ENCODE measurements at places on chromosomes 16 and 17.

- DNase-seq, result no peak
Observed at GRCh38 chr17:81040791-81041337, 5.9 kb downstream of the BAIAP2 start.

- DNase-seq, result no peak
Observed at GRCh38 chr16:67760206-67760955, 41.3 kb upstream of the GFOD2 start.

GRCh38 chr17:45936610-45937009 lies 42.3 kb downstream of the MAPT start:
- DNase-seq, result no peak

- no peak for DNase-seq
Observed at GRCh38 chr17:38544839-38545209, 60.9 kb downstream of the SRCIN1 start.

DNA sequence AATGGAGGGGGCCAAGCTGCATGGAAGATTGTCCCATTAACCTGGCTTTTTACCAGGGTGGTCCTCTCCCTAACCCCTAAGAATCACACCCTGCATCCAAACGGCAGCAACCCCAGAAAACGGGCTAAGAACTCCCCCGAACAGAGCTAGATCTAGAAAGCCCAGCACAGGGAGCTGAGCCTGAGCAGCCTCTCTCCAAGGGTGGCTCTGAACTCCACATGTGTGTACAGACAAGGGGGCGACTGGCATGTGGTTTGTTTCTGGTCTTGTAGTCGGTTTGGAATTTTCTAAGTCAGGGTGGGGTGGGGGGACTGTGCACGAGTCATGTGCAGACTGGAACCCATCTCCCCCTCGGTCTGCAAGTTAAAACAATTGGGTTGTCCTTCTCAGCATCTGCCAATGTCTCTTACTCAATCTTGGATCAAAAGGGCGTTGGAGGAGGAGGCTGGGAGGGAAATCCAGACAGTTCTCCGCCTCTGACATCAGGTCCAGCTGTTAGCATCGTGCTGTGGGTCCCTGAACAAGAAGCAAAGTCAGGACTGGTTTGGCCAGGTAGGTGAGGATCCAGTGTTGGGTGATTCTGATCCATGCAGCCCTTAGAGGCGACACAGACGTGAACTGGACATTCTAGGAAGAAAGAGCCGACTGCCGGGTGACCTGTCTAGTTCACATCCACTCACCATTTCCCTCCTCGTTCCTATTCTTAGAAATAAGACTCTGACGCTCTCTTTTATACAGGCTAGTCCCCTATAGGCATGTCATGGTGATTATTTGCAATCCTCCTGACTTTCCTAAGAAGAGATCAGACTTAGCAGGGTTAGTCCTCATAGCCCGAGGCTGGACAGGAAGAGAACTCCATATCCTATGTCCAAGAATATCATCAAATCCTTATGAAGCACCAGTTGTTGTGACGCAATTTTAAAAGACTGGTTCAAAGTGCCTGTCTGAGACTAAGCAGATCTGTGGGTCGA lies 381.8 kb downstream of the SOX9 start:
- DNase-seq, result no peak

GRCh38 chr17:79989106-79989835 lies 46.4 kb downstream of the TBC1D16 start:
- DNase-seq, result no peak

DNA sequence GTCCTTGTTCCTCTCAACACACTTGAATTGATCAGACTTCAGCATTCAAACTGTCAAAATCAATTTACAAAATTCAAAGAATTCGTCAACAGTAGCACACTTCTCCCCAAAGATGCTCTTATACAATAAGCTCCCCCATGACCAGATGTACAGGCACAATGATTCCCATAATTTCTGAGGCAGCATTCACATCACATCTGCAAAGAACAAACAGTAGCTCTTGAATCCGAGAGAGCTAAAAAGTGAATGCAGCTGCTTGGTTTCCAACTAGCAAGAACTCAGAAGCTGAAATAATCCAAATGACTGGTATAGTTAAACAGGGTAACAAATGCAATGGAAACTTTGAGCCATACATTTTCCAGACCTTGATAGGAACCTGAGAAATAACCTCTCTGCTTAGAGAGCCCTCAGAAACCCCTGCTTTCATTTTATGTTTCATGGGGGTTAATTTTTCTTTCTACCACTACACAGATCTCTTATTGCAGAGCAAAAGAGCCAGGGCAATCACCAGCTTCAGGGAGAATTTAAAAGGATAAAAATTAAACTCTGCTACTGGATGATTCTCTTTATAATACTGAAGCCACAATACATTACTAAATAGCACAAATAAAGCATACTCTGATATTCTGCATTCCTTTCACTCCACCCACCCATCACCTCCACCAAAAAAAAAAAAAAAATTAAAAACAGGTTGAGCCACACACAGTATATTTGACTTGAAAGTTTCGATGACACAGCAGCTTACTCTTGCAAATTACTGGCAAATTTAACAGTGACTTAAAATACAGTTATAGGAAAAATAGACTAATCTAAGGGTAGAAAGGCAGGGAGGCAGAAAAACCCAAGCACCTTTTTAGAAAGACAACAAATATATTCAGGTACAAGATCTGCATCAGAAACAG lies 23.1 kb upstream of the TMEM97 start:
- DNase-seq, result no peak

GRCh38 chr17:73705594-73705993 lies 61.3 kb upstream of the SDK2 start:
- no peak for DNase-seq

DNA sequence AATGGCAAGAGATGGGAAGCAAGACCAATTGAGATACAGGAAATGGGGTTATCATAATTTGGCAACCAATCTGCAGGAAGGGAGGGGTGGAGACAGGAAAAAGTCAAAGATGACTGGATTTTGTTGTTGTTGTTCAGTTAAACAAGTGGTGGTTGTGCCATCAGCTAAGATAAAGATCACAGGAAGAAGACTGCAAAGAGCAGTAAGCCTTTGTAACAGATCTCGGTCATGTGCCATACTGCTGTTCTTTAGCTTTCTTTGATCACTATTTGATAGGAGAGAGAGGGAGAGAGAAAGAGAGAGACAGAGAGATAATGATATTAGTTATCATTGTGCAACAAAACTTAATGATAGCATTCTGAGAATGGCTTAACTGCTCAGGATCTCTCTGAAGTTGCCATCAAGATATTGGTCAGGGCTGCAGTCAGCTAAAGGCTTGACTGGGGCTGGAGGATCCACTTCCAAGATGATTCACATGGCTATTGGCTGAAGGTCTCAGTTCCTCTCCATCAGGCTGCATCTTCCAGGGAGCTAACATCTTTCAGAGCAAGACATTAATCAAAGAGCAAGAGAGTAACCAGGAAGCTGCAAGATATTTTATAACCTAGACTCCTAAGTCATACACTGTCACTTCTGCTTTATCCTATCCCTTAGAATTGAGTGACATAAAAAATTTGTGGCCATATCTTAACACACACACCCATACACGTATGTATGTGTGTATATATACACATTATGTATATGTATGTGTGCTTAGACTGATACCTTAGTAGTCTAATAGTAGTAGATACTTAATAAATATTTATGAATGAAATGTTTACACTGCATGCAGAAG lies 405.0 kb downstream of the SHISA9 start:
- no peak for DNase-seq

GRCh38 chr17:142876-143784 lies 5.8 kb downstream of the SCGB1C2 start:
- no peak for DNase-seq

DNA sequence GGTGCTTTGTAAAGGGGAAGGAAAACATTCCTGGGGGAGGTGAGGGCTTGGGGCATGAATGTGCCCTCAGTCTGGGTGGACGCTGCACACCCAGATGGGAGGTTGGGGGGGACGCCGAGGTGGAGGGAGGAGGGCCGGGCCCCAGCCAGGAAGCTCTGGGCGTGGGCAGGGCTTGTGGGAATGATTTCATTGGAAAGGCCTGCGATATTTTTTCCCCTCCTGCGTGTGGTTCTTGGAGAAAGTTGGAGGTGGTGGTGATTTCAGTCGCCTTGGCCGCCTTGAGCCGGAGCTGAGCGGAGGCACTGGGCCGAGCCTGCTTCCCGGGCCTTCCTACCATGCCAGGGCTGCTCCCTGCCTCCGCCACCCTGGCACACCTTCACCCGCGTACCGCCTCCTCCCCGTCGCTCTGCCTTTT lies 26.4 kb upstream of the CLEC18A start:
- no peak for DNase-seq

- DNase-seq, result no peak
Observed at GRCh38 chr17:77306790-77307478, 166.2 kb downstream of the SEC14L1 start.

DNA sequence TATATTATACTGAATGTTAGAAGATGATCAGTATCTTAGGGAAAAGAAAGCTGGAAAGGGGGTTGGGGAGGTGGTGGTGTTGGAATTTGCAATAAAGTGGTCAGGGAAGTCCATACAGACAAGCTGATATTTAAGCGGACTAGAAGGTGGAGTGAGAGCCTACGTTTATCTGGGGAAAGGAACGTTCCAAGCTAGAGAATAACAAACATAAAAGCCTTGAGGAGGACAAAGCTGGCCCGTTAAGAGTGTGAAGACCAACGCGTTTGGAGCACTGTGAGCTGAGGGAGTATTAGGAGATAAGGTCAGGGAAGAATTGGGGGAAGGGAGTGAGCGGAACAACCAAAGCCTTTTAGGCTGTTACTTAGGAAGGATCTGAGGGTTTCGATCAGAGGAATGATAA lies 1.4 kb downstream of the DDX42 start:
- no peak for DNase-seq

- no peak for DNase-seq
Observed at GRCh38 chr17:57210972-57211411, 45.3 kb upstream of the MSI2 start.

GRCh38 chr17:58587713-58588117 lies 73.3 kb upstream of the MTMR4 start:
- peak; percentile 24 for DNase-seq

DNA sequence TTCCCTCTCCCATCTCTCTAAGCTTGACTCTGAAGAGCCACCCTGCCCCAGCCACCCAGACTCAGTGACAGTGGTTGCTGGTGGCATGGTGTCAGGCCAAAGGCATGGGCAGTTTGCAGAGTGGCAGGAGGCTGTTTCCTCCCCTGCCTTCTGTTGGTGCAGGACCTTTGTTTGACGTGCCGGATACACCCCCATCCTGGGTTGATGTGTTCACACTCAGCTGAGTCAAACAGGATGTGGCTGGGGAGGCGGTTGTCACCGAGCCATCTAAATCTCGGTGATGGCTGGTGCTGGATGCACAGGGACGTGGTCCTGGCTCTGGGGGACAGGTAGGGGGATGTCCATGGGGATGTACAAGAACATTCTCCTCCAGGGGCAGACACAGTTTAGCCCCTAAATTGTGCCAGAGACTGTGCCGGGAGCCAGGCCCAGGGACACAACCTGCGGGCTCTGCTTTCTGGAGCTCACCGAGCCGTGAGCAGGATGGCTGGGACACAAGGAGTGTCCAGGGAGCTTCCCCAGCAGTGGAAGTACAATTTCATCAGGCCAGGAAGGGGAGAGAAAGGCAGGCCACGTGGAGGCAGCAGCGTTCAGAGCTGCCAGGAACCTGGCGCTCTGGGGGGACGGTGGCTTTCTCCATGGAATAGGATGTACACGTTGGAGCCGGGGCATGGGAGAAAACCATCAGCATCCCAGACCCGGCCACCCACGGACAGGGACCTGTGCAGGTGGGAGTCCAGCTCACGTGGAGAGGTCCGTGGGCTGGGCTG lies 264.2 kb downstream of the SEC14L1 start:
- DNase-seq, result peak; percentile 54

DNA sequence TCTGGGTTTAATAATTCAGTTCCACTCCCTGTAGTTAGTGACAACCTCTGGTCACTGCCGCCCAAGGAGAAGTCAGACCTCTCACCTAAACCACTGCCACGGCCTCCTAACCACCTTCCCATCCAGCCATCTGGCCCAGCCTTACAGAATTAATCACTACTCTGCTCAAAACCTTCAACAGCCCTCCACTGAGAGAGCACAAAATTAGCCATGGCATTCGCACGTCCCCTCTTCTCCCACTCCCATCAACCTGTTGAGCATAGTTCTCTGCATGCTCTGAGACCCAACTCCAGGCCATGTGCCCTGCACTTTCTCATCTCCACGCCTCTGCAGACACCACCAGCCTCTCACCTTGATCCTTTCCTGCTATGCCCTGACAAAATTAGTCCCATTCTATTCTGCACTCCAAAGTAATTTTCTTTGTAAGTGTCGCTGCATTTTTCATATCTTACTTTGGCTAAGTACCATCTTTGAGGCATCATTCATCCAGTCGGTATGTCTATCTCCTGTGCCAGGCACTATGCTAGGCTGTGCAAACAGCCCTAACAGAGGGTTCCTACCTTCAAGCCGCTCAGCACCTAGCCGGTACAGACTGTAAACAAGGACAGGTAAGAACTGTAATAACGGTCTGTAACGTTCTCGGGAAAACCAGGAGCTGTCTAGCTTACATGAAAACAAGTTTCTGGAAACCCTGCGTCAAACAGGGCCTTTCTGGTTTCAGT lies 963 bp downstream of the COPRS start:
- DNase-seq, result no peak

GRCh38 chr17:31926100-31926729 lies 10.6 kb upstream of the SUZ12 start:
- no peak for DNase-seq
